ENCODE measurements at places on chromosomes 16 and 17. TPM values are rescaled to one million over a fixed set of nuclear protein-coding genes. Genes with fewer than 3 reads are reported as not detected.

Gene DLX4
- total RNA-seq = not detected

Gene TMEM92
- 0.15 TPM for total RNA-seq

Gene NACA2
- not detected for total RNA-seq

Gene ZFHX3
- 14.8 TPM for total RNA-seq

Gene KCTD19
- not detected for total RNA-seq

Gene GFAP
- not detected for total RNA-seq

Gene PPY
- total RNA-seq = not detected

Gene HSD11B2
- total RNA-seq = not detected

Gene TIMP2
- 614 TPM for total RNA-seq

Gene XAF1
- 3.2 TPM for total RNA-seq

Gene ASPHD1
- total RNA-seq = 15.3 TPM

Gene SLC13A2
- total RNA-seq = not detected

Gene RABEP2
- 24.9 TPM for total RNA-seq

Gene SMPD3
- 0.29 TPM for total RNA-seq

Gene HIC1
- 38.8 TPM for total RNA-seq

Gene CALCOCO2
- 83.1 TPM for total RNA-seq

Gene UNC45B
- not detected for total RNA-seq

Gene PLLP
- not detected for total RNA-seq

Gene TEKT5
- total RNA-seq = not detected

Gene TMEM114
- not detected for total RNA-seq

Gene PKD1
- 77.9 TPM for total RNA-seq

Gene IGFBP4
- 666 TPM for total RNA-seq

Gene WIPI1
- 96.6 TPM for total RNA-seq

Gene TVP23A
- total RNA-seq = not detected

Gene TERB1
- not detected for total RNA-seq

Gene CD300LB
- not detected for total RNA-seq

Gene KRTAP4-1
- total RNA-seq = not detected

Gene KRT25
- total RNA-seq = not detected

Gene UBALD1
- 34.1 TPM for total RNA-seq

Gene TPSG1
- total RNA-seq = not detected

Gene CPSF4L
- not detected for total RNA-seq

Gene KRT39
- not detected for total RNA-seq

Gene KIF2B
- total RNA-seq = not detected

Gene TBC1D26
- total RNA-seq = not detected

Gene KRT9
- total RNA-seq = not detected

Gene CMTM2
- not detected for total RNA-seq

Gene KRT33A
- not detected for total RNA-seq

Gene GPR142
- total RNA-seq = not detected

Measured in HFFc6 (cell line).